ENCODE measurements at places on chromosomes 6 and 20. TPM values are rescaled to one million over a fixed set of nuclear protein-coding genes. Genes with fewer than 3 reads are reported as not detected.
A peak's percentile ranks its signal among the peaks of the same experiment; 100 is the strongest.

The MTHFD1L gene
- 60.8 TPM for total RNA-seq

The GJE1 gene
- not detected for total RNA-seq

- H3K27me3 ChIP-seq = no peaks in the 10 kb centered on the region
- no peak overlapping the region for H3K4me3 ChIP-seq
- H3K27ac ChIP-seq = no peak overlapping the region
- no peaks in the 10 kb centered on the region for H3K36me3 ChIP-seq
- DNase-seq = no peak
Observed at GRCh38 chr6:169224185-169224695, 29.4 kb downstream of the THBS2 start.

DNA sequence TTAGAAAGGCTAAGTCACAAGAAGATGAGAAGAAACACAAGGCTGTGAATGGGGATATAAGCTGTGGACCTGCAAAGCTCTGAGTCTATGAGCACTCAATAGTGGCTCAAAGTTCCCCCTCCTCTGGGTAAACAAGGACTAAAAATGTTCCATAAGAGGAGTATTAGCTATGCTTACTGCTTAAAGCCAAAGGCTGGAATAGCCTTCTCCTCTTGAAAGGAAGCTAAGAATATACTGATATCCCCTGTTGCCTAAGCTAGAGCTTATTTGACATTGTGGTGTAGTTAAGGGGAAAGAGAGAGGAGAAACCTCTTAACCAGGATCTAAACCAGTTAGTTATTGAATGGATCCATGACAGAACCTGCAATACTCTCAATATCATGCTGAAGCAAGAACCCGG lies 45.8 kb downstream of the NOL7 start:
- H3K4me1 ChIP-seq = peaks cover 14% of the 10 kb centered on the region
- no peaks in the 10 kb centered on the region for H3K27me3 ChIP-seq

DNA sequence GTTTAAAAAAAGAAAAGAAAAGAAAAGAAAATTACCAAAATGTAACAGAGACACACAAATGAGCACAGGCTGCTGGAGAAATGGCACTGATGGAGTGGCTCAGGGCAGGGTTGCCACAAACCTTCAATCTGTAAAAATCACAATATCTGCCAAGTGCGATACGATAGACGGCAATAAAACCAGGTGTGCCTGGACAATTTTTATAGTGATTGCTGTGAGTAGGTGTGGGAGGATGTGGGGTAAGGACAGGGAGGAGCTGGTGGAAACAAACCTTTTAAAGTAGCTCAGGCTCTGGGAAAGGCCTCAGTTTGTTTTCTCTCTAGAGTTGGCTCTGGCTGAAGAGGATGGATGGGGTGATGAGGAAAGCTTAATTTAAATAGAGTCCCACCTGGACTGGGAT lies 592.7 kb upstream of the AGPAT4 start:
- H3K4me1 ChIP-seq = no peaks in the 10 kb centered on the region
- no peaks in the 10 kb centered on the region for H3K36me3 ChIP-seq
- no peak overlapping the region for H3K27ac ChIP-seq
- H3K27me3 ChIP-seq = no peaks in the 10 kb centered on the region
- DNase-seq = no peak

- no peaks in the 10 kb centered on the region for H3K27me3 ChIP-seq
- no peak for DNase-seq
- no peaks in the 10 kb centered on the region for H3K36me3 ChIP-seq
- no peak overlapping the region for H3K4me3 ChIP-seq
- no peaks in the 10 kb centered on the region for H3K4me1 ChIP-seq
- no peak overlapping the region for H3K27ac ChIP-seq
Observed at GRCh38 chr20:63168861-63169260, 47.1 kb downstream of the YTHDF1 start.

- no peak overlapping the region for H3K27ac ChIP-seq
- H3K27me3 ChIP-seq = no peaks in the 10 kb centered on the region
Observed at GRCh38 chr6:67687396-67687795, 947.7 kb upstream of the ADGRB3 start.

The TSBP1 gene
- not detected for total RNA-seq

The TFAP2D gene
- not detected for total RNA-seq

The PAK5 gene
- not detected for total RNA-seq

GRCh38 chr6:97632341-97632740 lies 349.3 kb upstream of the MMS22L start:
- H3K4me1 ChIP-seq = no peaks in the 10 kb centered on the region
- no peak overlapping the region for H3K4me3 ChIP-seq
- H3K27ac ChIP-seq = no peak overlapping the region
- no peaks in the 10 kb centered on the region for H3K36me3 ChIP-seq

DNA sequence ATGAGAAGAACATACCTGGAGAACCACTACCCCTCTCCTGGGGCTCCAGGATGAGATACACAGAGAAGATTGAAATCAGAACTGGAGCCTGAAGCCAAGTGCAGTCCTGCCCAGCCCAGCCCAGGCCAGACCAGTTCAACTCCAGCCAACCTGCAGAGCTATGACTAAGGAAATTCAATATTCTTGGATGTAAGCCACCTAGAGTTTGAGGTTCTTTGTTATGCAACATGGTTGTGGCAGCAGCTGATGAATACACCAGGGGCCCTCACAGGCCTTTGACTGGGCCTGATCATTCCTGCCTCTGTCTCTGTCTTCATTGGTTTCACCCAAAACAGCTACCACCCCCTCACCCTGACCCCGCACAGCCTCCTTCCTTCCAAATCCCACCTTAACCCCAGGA lies 167.8 kb downstream of the LRFN2 start:
- H3K27me3 ChIP-seq = no peaks in the 10 kb centered on the region
- no peak overlapping the region for H3K27ac ChIP-seq
- H3K4me3 ChIP-seq = no peak overlapping the region

- peaks cover 3% of the 10 kb centered on the region for H3K4me1 ChIP-seq
- no peak overlapping the region for H3K4me3 ChIP-seq
Observed at GRCh38 chr6:154435400-154435945, 75.0 kb downstream of the CNKSR3 start.

GRCh38 chr20:48609491-48609978 lies 218.3 kb downstream of the PREX1 start:
- no peak overlapping the region for H3K27ac ChIP-seq
- no peaks in the 10 kb centered on the region for H3K36me3 ChIP-seq
- H3K4me3 ChIP-seq = no peak overlapping the region
- H3K4me1 ChIP-seq = peaks cover 2% of the 10 kb centered on the region
- no peak for DNase-seq

DNA sequence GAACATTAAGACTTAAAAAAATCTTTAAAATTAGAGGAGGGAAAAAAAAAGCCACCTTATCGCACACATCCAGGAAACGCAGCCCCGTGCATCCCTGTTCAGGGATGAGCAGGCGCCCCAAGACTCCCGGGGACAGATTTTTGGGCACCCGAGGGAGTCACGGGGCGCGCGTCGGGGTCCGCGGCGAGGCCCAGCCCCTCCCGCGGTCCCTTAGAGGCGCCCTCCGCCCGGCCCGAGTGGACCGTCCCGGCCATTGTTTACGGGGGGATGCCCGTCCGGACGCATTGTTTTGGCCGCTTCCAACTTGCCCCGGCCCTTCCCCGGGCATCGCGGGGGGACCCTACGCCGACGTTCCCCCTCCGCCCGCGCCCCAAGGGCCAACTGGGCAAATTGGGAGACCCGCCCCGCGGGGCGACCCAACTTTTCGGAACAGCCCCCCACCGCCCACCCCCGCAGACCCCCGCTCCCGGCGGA lies 610 bp downstream of the ZNF217 start:
- no peaks in the 10 kb centered on the region for H3K36me3 ChIP-seq
- DNase-seq = no peak
- H3K4me1 ChIP-seq = peaks cover 26% of the 10 kb centered on the region
- H3K27ac ChIP-seq = no peak overlapping the region

- no peak for DNase-seq
- no peaks in the 10 kb centered on the region for H3K4me1 ChIP-seq
Observed at GRCh38 chr20:53655625-53656292, 62.1 kb upstream of the ZNF217 start.

The PGC gene
- not detected for total RNA-seq

DNA sequence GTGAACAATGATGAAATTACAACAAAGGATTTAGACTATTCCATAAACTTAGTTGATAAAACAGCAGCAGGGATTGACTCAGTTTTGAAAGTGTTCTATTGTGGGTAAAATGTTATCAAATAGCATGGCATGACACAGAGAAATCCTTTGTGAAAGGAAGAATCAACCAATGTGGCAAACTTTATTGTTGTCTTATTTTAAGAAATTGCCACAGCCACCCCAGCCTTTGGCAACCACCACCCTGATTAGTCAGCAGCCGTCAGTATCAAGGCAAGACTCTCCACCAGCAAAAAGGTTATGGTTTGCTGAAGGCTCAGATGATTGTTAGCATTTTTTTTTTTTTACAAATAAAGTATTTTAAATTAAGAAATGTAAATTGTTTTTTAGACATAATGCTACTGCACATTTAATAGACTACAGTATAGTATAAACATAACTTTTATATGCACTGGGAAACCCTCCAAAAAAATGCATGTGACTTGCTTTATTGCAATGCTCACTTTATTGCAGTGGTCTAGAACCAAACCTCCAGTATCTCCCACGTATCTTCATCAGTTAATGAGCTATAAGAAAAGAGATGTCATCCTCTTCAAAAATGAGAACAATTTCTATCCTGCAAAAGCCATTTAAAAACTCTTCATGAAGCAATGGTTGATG lies 162.7 kb downstream of the SOBP start:
- H3K4me1 ChIP-seq = peaks cover 59% of the 10 kb centered on the region
- DNase-seq = no peak
- H3K27me3 ChIP-seq = no peaks in the 10 kb centered on the region
- H3K4me3 ChIP-seq = no peak overlapping the region
- H3K36me3 ChIP-seq = no peaks in the 10 kb centered on the region
- 0 out of 2 replicates have a peak overlapping the region, but pooled peaks have one; percentile 13 for H3K27ac ChIP-seq

DNA sequence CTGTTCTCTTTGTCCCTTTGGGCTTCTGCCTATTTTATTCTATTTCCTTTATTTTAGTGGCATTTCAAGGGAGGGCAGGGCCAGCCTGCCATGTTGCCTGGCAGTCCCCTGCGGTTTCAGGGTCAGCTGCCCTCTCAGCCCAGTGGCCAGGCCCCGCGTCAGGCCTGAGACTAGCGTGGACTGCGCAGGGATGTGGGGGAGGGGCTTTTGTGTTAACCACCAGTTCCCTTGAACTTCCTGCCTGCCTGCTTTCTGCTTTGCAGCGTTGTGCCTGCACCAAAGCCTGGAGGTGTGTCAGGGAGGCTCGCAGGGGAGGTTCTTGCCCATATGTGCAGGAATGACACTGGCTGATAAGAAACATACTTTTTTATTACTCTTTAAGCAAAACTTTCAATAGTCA lies 157.6 kb downstream of the SLC35B3 start:
- DNase-seq = no peak
- H3K36me3 ChIP-seq = no peaks in the 10 kb centered on the region
- no peaks in the 10 kb centered on the region for H3K27me3 ChIP-seq
- no peak overlapping the region for H3K4me3 ChIP-seq
- H3K4me1 ChIP-seq = no peaks in the 10 kb centered on the region

The NOTCH4 gene
- total RNA-seq = 5.2 TPM

DNA sequence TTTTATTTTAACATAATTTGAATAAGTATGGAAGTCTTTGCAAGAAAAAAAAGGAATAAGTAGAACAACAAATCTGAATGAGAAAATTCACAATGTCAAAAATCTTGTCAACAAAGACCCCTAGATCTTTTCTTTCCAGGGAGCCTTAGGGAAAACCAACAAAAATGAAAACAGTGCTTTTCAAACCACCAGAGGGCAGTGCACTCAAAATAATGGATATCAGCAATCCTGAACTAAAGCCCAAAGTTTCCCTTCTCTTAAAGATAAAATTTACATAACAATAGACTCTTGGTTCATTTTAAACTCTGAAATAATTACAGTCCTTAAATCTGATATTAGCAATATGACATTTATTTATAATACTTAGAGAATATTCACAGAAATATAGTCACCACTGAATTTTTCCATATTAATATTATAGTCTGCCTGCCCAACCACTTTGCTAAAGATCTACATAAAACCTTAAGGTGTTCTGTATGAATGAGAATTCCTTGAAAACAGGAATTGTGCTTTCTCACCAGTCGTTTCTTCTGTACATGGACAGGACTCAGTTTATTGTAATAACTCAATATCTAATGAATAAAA lies 105.3 kb upstream of the BMP5 start:
- H3K27ac ChIP-seq = no peak overlapping the region
- no peak overlapping the region for H3K4me3 ChIP-seq
- no peaks in the 10 kb centered on the region for H3K36me3 ChIP-seq
- peak; percentile 69 for DNase-seq
- H3K27me3 ChIP-seq = no peaks in the 10 kb centered on the region

DNA sequence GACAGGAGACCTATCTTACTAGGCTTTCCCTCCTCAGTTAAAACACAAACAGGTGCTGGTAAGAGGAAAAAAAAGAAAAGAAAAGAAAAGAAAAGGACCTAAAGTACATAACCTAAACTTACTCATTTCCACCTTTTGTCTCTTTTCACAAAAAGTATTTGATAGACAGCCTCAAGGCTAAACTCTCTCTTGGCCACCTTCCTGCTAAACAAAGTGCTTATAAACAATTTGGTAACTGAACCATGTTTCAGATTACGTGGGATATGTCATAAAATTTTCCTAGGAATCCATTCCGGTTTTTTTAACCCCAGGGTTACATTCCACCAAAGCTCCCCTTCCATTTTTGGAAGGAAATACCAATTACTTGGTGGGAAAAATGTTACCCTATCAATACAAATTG lies 109.0 kb downstream of the PRND start:
- no peak overlapping the region for H3K27ac ChIP-seq
- no peak for DNase-seq
- H3K4me1 ChIP-seq = no peaks in the 10 kb centered on the region
- H3K36me3 ChIP-seq = no peaks in the 10 kb centered on the region
- H3K27me3 ChIP-seq = no peaks in the 10 kb centered on the region

DNA sequence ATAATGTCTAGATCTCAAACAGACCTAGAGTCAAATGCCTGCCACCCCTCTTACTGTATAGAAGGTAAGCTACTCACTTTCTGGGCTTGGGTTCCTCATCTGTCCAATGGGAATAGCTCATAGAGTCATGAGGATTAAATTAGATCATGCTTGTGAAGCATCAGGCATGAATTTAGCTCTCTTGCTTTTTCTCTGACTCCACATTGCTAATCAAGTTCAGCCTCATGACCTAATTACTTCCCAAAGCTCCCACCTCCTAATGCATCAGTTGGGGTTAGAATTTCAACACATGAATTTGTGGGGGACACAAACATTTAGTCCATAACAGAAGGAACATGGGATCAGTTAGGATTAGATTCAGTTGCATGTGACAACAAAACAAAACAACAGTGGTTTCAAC lies 4.6 kb upstream of the DDX27 start:
- H3K27ac ChIP-seq = no peak overlapping the region
- no peak for DNase-seq
- no peak overlapping the region for H3K4me3 ChIP-seq
- no peaks in the 10 kb centered on the region for H3K27me3 ChIP-seq
- no peaks in the 10 kb centered on the region for H3K36me3 ChIP-seq
- H3K4me1 ChIP-seq = peaks cover 13% of the 10 kb centered on the region

DNA sequence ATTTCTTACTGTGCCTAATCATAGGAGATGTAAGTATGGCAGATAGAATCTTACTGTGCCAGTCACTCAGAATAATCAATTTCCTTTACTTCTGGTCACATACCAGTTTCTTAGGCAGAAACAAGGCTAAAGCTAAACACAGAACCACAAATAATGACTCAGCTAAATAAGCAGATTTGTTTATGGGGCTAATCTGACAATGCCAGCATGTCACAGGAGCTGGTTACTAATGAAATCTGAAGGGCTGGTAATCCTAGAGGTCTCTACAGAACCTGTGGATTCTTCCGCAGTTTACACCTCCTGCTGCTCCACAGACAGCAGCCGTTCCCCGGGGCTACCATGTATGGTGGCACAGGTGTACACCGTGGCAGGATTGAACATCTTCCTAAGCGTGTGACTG lies 80.8 kb downstream of the LYRM4 start:
- H3K36me3 ChIP-seq = no peaks in the 10 kb centered on the region
- DNase-seq = no peak
- H3K4me1 ChIP-seq = no peaks in the 10 kb centered on the region
- H3K27ac ChIP-seq = no peak overlapping the region
- no peaks in the 10 kb centered on the region for H3K27me3 ChIP-seq
- H3K4me3 ChIP-seq = no peak overlapping the region

Data from Karpas-422 (cell line).